ENCODE measurements at places on chromosomes 7 and 10.
A peak's percentile ranks its signal among the peaks of the same experiment; 100 is the strongest.

GRCh38 chr10:132364594-132364970 lies 32.4 kb upstream of the PWWP2B start:
- DNase-seq = no peak

DNA sequence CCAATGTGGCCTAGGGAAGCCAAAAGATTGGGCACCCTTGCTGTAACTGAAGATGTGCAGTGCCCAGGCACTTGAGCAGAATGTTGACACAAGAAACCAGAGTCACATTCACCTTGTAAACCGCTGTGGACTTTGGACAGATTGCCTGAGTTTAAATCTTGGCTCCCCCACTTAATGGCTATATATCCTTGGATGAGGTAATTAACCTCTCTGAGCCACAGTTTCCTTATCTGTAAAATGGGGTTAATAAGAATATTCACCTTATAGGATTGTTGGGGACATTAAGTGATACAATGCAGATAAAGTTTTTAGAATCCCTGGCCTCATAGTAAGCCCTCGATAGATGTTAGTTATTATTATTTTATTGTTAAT lies 331.0 kb downstream of the LRMDA start:
- DNase-seq = no peak

- no peak for DNase-seq
Observed at GRCh38 chr7:102119213-102119651, 167.4 kb upstream of the SH2B2 start.

GRCh38 chr7:80307227-80307856 lies 172.7 kb downstream of the GNAI1 start:
- DNase-seq = no peak

DNA sequence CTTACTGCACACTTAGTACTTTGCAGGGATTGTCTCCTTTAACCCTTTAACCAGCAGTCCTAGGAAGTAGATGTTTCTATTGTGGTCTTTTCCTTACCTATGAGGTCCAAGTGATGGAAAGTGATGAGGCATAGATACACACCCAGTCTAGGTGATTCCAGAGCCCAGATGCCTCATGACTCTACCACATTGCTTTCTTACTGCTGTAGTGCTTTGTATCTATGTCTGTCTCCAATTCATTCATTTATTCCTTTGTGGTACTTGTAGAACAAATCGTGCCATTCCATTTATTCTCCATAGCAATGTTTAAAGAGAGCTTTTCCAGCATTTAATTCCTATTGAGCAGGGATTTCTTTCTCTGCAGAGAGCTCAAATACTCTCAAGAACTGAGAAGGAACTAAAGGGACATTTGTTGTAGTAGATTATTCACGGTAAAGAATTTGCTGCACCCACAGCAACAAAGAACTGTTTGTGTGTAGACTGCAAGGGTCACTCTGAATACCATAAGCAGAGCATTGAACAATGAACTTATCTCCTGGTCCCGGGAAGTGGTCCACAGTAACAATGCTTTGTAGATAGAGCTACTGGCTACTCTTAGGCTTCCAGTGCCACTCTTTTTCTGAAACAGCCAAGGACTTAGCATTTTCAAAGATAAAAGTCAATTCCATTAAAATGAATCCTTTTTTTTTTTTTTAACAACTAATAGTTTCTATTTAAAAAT lies 337.0 kb downstream of the PTEN start:
- peak; percentile 7 for DNase-seq

DNA sequence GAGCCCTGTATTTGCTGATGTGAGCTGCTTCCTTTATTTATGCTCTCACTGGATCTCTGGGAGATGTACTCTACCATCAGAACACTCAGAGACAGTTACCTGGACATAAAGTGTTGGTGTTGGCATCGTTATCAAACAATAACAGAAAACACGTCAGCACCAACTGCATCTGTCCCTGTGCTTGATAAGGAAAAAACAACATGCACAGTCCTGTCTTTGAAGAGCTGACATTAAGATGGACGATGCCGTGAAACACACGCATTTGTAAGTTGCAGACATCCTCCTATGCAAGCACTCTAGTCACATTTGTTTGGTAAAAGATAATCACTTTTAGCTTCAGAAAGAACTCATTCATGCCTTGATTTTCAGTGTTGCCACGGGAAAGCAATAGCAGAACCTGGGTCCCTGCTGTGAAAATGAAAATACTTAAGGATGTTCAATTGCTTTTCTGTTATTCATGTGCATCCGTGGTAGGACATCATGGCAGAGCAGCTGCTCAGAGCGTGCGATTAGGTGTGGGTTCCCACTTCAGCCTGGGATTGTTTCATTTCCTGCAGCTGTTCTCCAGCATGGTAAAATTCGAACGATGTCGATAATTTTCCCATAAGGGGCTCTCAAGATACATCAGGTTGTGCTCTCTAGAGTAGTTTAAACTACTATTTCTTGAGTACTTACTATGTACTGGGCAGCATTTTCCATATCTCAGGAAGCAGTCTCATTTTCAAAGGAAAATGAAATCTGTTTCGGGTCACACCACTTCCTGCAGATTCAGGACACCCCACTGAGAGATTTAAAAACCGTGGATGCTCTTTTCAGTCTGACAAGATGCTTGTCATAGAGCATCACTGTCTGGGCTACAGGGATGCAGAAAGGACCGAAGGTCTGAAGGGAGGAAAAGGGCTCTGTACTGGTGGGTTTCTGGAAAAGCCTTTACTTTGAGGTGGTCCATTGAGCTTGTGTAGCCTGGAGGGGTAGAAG lies 248.7 kb downstream of the CAMK1D start:
- DNase-seq = no peak

GRCh38 chr7:142405122-142405765 lies 147.4 kb upstream of the PRSS58 start:
- no peak for DNase-seq

GRCh38 chr7:158407581-158408317 lies 179.9 kb downstream of the PTPRN2 start:
- no peak for DNase-seq

GRCh38 chr7:47150497-47151260 lies 431.2 kb downstream of the TNS3 start:
- no peak for DNase-seq

DNA sequence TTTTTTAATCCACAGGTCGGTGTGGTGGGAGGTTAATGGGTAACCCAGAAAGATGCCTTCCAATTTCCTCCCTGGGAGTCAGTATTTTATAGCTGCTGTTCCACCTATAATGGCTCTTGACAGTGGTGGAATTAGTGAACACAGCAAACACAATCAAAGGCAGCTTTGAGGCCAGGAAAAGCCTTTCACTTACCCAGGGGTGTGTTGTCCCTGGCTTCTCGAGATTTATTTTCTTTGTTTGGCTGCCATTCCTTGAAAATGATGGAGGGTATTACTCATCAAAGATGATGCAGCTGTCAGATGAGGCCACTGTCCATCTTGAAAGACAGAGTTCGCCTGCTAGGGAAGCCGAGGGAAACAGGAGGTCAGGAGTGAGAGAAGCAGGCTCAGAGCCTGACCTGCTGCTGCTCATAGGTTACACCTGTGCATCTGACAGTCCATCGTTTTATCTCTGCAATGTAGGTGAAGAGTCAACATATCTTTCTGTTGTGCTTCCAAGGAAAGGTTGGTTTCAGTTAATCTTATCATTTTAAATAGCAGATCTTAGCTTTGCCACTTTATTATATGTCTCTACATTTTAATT lies 221.6 kb downstream of the XPNPEP1 start:
- DNase-seq = no peak

- DNase-seq = peak; percentile 89
Observed at GRCh38 chr7:55078465-55079372, 59.9 kb downstream of the EGFR start.

DNA sequence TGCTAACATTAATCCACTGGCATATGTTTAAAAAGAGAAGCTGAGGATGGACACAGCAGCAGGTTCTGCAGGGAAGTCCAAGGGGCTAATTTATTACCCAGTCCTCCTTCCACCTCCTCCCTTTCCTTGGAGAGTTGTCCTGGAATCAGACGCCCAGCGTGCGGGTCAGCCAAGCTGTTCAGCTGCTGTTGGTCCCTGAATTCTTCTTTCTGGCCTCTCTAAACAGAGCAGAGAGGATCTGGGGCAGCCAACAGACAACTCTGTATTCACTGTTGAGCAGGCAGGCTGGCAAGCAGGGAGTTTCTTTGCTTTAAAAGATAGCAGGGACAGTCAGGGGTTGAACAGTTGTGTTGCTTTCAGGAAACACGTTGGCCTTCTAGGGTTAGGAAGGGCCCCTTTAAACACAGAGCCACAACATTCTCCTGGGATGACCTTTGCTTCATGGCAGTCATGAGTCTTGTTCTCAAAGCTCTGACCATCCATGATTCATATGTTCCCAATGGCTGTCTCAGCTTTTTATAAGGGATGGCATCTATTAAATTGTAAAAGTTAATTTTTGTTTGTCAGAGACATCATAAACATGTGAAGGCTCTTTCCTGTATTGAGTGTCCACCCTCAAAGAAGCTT lies 217.0 kb downstream of the CREB5 start:
- DNase-seq = no peak

GRCh38 chr7:26413007-26413691 lies 121.5 kb downstream of the SNX10 start:
- no peak for DNase-seq

GRCh38 chr10:7519351-7519750 lies 108.5 kb upstream of the SFMBT2 start:
- DNase-seq = no peak

GRCh38 chr7:151680810-151681209 lies 161.1 kb upstream of the RHEB start:
- DNase-seq = no peak

GRCh38 chr10:73478636-73479035 lies 17.2 kb downstream of the PPP3CB start:
- no peak for DNase-seq

DNA sequence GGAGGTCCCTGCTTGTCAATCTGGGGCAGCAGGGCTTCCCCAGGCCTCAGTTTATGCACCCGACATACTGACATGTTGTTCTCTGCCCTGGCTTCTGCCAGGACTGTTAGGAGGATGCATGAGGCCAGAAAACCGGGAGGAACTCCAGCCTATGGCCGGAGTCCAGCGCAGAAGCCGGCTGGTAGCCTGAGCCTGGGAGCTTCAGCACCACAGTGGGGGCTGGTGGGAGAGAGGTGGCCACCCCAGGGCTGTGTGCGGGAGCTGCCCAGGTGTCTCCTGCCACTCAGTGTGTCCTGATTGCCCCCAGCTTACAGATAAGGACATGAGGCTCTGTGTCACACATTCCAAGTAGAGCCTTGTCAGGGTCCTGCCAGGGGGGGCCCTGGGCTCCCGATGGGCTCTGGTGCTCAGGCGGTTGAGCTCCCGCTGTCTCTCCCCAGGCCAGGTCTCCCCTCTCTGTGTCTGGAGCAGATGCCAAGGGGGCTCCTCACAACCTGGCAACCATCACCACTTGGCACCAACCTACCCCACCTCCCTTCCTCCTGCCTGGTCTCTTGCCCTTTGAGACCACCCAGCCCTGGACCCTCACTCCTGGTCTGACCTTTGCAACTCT lies 32.3 kb downstream of the PPIF start:
- no peak for DNase-seq

DNA sequence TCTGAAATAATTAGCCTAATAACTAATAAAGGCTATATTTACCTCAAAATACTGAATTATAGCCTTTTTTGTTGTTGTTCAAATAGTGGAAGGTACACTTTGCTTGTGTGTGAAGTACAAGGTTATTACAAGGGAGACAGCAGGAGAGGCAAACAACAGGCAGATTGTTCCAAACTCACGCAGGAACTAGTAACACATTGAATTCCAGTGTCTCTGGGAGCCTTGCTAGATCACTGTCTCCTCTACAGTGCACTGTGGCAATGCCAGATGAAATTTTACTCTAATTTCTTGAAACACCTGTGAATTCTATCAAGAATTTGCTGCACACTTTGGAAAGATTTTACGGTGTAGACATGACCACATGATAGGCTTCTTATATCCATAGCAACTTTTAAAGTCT lies 112.6 kb downstream of the MDFIC start:
- DNase-seq = no peak
